ENCODE measurements at places on chromosomes 1 and 21.

- no peak for DNase-seq
These were observed 543.0 kb upstream of the B3GALT2 start for GRCh38 chr1:193729429-193729828.

GRCh38 chr21:26966649-26967061 is 233 bp downstream of the ADAMTS5 start:
- DNase-seq: no peak

- no peak for DNase-seq
These were observed 117.0 kb downstream of the CLEC20A start for GRCh38 chr1:178379807-178380206.

DNA sequence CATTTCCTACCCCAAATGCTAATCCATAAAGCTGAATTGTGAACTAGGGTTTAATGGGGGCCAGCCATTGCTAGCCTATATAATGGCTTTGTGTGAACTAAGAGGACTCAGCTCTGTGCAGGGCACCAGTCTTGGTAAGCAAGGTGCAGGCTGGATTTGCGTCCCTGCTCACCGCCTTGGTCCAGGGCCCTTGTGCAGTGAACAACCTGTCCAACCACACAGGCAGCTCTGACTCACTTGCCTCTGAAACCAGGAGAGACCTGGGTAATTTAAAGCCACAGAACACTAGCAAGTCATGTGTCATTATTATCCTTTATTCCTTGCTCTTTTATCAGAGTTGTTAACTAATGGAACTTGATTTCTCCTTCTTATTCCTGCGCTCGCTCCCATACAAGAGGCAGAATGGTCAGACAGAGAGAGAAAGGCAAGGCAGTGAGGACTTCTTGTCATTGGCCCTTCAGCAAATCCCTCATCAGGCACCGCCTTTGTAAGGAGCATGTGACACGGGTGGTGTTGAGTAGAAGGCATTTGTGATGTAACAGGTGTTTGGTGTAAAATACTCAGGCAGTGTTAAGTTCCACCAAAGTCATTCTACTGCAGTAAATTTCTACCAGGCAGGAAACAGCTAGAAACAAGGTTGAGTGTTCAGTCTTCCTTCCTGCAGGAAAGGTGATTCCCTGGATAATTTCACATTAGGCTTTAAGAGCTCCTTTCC is 67.3 kb upstream of the OLIG2 start:
- no peak for DNase-seq

GRCh38 chr1:4488018-4488417 is 166.4 kb upstream of the AJAP1 start:
- no peak for DNase-seq

- no peak for DNase-seq
These were observed 159.3 kb upstream of the SGIP1 start for GRCh38 chr1:66374561-66375111.

DNA sequence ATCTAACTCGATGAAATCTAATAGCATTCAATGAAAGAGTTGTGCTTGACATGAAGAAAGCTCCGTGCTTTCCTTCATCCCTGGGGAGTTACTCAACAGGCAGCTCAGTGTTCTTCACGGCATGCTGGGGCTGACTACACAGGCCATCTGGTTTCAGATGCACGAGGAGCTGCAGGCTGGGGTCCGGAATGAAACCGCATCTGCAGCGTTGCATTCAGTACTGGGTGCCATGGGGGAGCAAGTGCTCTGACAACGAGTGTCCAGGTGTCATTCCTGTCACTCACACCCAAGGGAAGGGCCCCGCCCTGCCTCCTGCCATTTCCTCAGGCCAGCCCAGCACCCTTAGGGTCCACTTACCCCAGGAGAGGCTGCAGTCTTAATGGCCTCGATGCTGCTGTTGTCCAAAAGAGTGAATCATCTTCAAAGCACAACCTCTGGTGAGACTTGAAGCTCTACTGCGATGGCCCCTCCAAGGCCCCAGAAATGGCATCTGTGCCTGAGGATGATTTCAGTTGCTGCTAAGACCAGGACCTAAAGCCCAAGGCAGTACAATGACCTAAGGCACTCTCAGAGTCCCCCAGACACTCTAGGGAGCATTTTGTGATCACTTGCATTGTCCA is 61.4 kb downstream of the STUM start:
- no peak for DNase-seq

DNA sequence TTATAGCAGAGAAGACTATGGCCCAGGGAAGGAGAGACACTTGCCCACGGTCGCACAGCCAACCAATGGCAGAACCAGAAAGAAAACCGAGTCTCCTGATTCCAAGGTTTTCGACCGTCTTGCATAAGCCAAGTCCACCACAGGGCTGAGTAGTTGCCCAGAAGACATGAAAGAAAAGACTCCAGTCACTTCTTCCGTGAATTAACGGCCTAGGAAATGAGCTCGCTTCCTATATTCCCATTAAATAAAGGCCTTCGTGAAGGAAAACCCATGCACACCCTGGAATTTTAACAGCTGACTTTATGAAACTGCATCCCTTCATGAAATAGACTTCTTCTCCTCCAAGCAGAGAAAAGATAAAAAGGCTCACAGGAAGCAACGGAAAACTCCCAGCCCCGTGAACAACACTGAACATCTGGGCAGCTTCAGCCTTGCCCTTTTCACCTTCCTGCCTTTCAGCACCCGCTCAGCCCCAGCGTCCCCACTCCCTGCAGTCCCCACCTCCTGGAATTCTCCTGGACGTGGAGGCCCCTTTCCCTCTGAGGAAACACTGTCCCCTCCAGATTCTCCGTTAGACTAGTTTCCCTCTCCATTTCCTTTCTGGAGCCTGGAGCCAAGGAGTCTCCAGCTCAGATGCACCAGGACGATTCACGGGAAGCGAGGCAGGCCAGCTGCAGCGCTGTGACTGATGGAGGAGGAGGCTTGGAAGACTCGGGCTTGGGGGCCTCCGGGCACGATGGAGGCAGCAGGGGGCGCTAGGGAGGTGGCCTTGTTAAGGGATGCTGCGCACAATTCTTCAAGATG is 2.7 kb upstream of the MYOC start:
- no peak for DNase-seq

All from NCI-H1105 (cell line).